ENCODE measurements at places on chromosomes 6 and 20.

GRCh38 chr6:107670792-107671199 lies 153.3 kb downstream of the SCML4 start:
- peak; percentile 82 for DNase-seq

DNA sequence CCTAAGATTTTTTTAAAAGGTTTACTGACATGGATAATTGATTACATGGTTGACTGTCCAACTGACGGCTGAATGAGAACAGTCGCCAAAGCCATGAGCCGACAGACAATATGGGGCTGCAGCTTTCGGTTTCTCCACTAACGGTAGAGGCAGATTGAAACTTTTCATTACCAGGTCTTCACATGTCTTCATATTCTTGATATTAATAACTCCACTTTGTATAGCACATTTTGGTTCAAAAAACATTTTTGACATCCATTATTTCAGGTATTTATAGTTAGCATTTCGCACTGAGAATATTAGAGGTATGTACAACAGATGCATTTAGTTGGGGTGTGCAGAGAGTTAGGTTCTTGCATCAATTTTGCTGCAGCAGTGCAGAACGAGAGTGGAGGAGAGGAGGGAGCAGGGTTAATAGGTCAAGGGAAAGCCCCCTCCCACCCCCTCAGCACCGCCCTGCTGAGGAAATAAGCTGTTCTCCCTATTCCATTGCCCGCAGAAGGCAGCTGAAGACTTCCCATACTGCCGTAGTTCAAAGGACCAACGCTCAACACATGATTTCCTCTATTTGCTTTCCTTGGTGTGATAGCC lies 73.6 kb upstream of the ADTRP start:
- no peak for DNase-seq

- no peak for DNase-seq
Measured at GRCh38 chr6:166672624-166673206, 45.7 kb upstream of the RPS6KA2 start.

GRCh38 chr6:65623566-65623965 lies 83.5 kb downstream of the EYS start:
- no peak for DNase-seq

DNA sequence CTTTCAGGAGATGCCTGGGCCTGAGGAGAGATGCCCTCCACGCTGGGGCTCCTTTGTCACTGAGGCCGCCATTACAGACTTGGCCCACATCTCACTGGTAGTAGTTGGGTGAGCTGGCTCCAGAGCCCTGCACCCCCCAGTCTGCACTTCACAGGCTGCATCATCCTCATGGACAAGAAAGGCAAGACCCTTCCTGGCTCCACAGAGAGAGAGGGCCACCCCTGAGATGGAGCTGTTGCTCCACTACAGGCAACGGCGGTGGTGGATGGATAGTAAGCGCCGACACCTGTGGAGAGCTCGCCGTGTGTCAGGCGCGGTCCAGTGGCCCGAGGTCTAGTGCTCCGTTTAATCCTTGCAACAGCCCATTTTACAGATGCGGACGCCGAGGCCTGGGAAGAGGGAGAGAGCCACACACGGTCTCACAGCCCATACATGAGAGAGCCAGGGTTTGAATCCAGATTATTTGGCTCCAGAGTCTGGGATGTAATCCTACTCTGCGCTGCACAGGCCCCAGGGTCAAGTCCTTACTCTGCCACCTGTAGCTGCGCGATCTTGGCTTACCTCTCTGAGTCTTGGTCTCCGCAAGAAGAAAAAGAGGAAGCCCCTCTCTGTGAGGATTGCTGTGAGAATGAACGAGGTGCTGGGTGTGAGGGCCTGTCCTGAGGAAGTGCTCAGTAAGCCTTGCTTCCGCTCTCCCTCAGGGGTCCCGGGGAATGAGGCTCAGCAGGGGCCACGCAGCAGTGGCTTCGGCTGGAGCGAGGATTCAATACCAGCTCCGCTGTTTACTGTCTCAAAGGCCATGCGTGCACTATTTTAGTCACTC lies 34.5 kb downstream of the SPDEF start:
- DNase-seq, result peak; percentile 56

DNA sequence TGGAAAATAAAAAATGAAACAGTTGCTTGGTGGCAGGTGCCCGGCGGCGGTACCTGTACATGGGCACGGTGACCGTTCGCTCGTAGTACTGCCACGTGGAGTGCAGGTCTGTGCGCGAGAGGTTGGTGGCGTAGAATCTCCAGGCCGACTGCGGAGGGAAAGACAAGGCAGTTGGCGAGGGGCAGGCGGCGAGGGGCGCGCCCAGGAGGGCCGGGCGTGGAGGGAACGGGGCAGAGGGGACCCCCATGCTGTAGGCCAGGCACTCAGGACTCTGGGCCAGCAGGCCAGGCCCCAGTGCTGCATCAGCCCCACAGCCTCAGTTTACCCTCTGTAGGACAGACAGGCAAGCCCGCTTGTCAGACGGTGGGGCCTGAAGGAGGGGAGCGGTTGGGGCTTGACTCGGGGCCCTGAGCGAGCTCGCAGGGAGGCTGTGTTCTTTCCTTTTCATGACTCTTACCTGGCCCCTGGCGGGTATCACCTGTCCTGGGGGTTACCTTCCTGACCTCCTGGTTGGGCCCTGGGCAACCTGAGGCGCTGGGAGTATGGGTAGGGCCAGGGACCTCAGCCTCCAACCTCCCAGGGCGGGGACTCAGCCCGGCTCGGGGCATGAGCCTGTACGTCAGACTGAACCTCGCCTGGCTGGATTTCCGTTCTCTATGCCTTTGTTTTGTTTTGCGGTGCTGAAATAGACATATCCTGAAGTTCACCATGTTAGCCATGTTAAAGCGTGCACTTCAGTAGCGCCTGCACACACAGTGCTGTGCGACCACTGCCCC lies 38.5 kb downstream of the KCNQ2 start:
- DNase-seq, result no peak

DNA sequence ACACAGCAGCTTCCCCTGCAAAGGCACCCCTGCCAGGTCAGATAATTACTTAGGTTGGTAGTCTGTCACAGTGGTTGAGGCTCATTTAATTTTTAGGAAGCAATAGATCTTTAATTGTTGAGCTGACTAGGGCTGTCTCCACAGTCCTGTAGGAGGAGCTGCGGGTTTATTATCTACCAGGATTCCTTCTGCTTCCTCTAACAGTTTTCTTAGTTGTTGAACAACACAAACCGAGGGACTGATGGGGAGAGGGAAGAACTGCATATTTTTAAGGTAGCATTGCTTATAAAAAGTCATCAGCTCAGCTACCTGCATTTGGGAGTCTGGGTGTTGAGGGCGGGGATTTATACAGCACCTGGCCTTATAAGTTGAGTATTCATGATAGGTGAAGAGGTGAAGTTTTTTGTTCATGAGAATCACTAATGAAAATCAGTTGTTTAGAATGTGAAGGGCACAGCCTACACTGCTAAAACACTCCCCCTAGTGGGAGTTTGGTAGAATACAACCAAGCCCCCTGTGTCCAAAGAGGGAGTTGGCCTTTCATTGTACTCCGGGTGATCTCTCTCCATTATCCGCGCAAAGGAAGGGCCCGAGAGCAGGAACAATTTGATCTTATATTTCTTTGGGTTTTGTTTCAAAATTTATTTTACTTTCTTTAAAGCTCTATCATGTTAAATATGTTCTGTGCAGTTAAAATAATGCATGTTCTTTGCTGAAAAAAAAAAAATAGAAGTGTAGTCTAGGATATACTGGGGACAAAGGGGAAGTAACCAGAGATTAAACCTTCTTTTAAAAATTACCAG lies 69.6 kb downstream of the SSR1 start:
- no peak for DNase-seq
